AG10803 (cell line): ENCODE measurements at places on chromosomes 3 and 15.

DNA sequence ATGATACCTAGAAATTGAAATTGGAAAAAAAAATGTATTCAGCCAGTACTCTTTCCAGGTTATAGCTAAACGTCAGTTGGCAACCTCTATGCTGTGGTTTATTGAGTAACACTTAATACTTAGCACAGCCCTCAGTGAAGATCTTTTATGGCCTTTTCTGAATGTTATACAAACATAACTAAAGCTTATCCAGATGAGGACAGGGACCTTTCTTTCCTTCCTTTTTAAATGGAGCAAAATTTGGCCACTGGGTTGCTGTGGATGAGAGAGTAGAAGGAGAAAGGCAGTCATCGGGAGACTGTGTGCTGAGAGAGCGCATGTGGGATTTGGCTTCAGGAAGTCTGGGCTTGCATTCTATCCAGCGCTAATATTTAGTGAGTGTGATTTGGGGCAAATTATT lies 36.1 kb downstream of the IGF1R start:
- peak; percentile 86 for DNase-seq

- DNase-seq, result no peak
These were observed 65.8 kb downstream of the CADPS start for GRCh38 chr3:62809369-62809768.

DNA sequence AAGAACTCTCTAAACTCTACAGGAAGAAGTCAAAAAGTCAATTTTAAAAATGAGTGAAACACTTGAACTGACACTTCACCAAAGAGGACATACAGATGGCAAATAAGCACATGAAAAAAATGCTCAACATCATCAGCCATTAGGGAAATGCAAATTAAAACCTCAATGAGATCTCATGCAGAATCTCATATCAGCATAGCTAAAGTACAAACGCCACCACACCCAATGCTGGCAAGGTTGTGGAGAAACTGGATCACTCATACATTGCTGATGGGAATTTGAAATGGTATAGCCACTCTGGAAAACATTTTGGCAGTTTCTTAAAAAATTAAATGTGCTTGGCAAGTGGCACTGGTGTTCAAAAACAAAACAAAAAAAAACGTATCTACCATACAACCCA lies 34.2 kb downstream of the MEGF11 start:
- DNase-seq, result no peak

- no peak for DNase-seq
These were observed 32.2 kb downstream of the DPPA2 start for GRCh38 chr3:109284071-109284470.

DNA sequence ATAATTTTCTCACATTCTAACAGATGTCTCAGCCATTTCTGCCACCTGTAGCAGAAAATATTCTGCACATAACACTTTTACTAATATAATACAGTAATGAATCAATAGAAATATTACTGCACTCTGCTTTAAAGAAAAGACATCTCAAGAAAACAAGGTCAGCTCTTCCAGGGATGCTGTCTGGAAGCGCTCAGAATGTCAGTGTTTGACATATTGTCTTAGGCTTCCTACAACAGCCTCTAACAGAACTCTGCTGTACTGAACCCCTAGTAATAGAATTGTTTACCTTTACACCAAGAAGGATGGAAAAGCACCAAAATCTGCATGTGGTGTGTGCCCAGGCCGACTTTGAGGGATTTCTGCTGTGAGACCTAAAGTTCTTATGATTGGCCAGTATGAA lies 61.9 kb upstream of the FSTL1 start:
- DNase-seq, result no peak

- DNase-seq, result peak; percentile 37
These were observed 52.7 kb downstream of the MITF start for GRCh38 chr3:69791919-69792399.

DNA sequence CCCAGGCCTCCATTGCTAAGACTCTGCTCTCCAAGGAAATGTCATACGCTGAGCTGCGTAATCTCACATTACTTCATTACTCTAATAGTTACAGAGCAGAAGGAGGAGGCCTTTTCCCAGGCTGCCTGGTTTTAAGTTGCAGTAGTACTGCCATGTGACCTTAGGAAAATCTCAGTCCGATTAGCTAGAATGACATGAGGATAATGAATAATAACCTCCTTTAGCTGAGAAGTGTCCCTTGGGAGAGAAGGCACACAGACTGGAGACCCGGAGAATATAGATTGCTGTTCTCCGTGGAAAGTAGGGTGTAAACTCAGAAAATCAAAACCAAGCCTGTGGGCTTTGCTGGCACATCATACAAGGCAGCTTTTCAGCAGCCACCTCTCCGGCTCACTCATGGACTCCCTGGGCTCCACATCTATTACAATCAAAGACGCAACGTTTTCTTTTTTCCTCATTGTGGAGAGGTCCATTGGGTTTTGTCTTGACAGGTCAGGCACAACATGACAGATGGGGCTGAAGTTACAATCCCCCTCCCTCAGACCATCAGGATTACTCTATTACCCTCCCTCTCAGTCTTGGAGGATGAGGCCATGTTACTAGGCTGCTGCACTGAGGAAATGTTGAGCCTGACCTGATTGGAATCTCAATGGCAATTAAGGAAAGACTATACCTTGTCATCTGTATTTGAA lies 134.8 kb upstream of the MB21D2 start:
- DNase-seq, result no peak

GRCh38 chr3:65344444-65344843 lies 656.6 kb upstream of the ADAMTS9 start:
- DNase-seq, result no peak

- peak; percentile 75 for DNase-seq
These were observed 76.0 kb upstream of the DCBLD2 start for GRCh38 chr3:98977520-98977919.

DNA sequence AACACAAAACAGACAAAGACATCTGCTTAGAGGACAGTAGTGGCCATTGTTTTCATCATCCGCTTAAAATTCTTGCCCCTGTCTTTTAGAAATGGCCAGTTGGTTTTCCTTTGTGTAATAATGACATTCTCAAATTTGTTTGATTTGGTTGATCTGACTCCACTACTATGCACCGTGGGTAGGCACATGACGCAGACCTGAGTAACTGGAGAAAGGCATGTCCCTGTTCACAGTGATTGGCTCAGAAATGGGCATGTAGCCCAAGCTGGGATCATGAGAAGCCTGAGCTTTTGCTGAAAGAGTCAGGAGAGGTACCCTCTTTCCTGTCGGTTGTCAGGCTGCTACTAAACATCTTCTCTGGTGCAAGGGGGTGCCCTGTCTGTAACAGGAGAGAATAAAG lies 36.6 kb upstream of the MAGI1 start:
- DNase-seq, result peak; percentile 81

DNA sequence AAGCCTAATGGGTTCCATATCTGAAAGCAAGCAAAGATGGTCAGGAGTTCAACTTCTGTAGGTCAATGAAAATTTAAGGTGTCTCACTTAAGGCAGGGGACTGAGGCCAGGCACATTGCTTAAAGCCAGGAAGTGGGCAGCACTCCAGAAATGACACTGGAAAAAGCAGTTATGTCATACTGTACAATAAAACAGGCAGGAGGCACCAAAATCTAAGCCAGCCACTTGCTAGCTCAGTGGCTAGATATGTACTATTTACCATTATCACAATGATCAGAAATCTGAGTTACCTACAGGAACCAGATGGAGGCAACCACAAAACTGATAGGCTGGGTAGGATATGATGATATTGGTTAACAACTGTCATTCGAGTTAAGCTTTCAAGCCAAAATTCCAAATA lies 57.3 kb downstream of the FRMD5 start:
- DNase-seq, result peak; percentile 31

DNA sequence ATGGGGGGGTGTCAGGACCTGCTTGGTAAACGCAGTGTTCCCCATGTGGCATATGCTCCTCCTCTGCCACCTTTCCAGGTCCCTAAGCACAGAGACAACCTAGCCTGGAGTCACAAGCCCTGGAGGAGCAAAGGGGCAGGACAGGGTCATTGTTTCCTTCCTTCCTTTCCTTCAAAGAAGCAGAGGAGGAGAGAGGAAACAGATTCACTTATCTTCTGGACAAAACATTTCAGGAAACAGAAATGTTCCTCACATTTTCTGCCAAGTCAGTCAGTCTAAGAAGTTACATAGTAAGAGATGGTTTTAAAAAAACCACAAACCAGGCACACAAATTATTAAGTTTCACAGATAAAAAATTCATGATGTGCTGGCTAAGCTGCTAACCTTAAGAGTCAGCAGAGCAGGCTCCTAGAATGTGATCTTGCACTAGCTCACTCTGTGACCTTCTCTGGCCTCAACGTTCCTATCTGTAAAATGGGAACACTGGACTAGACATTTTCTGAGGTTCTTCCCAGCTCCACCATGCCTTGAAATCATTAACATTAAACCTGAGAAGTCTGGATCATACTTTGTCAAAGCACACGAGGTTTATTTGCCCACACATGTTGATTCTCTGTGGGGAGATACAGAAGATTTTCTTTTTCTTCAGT lies 47.9 kb downstream of the ATP13A5 start:
- DNase-seq, result no peak

- peak; percentile 83 for DNase-seq
These were observed 162.5 kb downstream of the FNDC3B start for GRCh38 chr3:172201870-172202236.

- no peak for DNase-seq
These were observed 327.9 kb upstream of the CTNNB1 start for GRCh38 chr3:40871394-40871793.
